Liver (tissue), 10 donors: ENCODE measurements at places on chromosomes 6 and 20. TPM values are rescaled to one million over a fixed set of nuclear protein-coding genes. Genes with fewer than 3 reads are reported as not detected.

TEAD3 gene
- total RNA-seq: 5.8 TPM

- no peak for DNase-seq
- H3K27ac ChIP-seq: no peak overlapping the region
- no peak overlapping the region for H3K4me3 ChIP-seq
- H3K36me3 ChIP-seq: peaks cover 12% of the 10 kb centered on the region
Measured at GRCh38 chr20:17651760-17652388, 30.2 kb downstream of the RRBP1 start.

GRCh38 chr6:13463941-13464340 lies 23.5 kb downstream of the GFOD1 start:
- no peaks in the 10 kb centered on the region for H3K27me3 ChIP-seq
- H3K4me3 ChIP-seq: no peak overlapping the region
- H3K36me3 ChIP-seq: no peaks in the 10 kb centered on the region
- no peak overlapping the region for H3K27ac ChIP-seq

- H3K27ac ChIP-seq: peak overlapping the region; percentile 90
- H3K4me3 ChIP-seq: peak overlapping the region; percentile 35
- H3K4me1 ChIP-seq: peaks cover 12% of the 10 kb centered on the region
- H3K36me3 ChIP-seq: no peaks in the 10 kb centered on the region
- peak; percentile 46 for DNase-seq
Measured at GRCh38 chr6:5085648-5086293, 630 bp downstream of the PPP1R3G start.

DNA sequence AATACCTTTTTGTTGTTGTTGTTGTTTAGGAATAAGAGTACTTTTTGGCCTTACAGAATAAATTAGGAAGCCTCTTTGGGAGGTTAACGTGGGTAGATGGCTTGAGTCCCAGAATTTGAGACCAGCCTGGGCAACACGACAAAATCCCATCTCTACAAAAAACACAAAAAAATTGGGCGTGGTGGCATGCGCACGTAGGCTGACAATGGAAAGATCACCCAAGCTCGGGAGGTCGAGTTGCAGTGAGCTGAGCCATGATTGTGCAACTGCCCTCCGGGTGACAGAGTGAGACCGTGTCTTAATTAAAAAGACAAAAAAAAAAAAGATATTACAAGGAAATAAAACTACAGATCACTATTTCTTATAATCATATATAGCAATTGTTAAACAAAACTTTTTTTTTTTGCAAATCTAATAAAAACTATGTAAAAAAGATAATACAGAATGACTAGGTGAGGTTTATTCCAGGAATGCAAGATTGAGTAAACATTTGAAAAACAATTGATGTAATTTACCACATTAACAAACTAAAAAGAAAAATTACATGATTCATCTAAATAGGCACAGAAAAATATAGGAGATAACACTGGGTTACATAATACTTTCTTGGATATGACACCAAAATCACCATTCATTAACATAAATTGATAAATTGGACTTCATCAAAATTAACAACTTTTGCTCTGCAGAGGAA lies 43.6 kb upstream of the ASCC3 start:
- H3K27ac ChIP-seq: no peak overlapping the region
- H3K36me3 ChIP-seq: no peaks in the 10 kb centered on the region
- DNase-seq: no peak
- no peaks in the 10 kb centered on the region for H3K4me1 ChIP-seq

DNA sequence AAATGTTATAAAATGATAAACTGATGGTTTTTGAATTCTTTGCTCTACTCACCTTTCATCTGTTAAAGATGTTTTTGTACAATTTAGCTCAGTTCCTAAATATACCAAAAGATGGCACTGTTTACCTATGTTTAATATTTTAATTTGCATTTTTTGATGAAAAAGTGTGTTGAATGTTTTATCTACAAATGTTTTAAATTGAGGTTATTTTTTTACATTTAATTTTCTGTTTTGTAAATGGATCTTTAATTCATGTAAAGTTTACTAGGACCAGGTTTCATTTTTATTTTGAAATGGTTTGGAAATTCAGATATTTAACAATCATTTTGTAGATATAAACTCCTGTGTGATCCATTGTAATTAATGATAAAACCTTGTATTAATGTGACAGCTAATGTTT lies 30.0 kb downstream of the CDKAL1 start:
- H3K4me1 ChIP-seq: no peaks in the 10 kb centered on the region
- no peak overlapping the region for H3K27ac ChIP-seq
- no peak for DNase-seq
- H3K27me3 ChIP-seq: no peaks in the 10 kb centered on the region
- H3K36me3 ChIP-seq: no peaks in the 10 kb centered on the region

DNA sequence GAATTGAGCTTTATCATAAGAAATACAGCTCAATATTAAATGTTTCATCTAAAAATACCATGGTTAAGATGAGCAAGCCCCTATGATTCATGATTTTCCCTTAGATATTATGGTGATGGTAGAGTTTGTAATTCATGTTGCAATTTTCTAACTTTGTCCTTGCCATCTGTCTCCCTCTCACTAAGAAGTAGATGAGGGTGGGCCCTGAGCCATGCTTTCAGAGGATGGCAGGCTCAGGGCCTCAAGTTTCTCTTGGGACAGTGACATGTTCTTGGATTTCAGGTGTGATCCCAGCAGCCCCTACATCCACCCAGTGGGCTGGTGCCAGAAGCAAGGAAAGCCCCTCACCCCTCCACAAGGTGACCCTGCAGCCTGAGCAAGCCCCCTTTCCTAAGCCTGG lies 25.6 kb downstream of the L3MBTL1 start:
- peaks cover 2% of the 10 kb centered on the region for H3K4me1 ChIP-seq
- no peak overlapping the region for H3K27ac ChIP-seq
- no peaks in the 10 kb centered on the region for H3K36me3 ChIP-seq
- H3K4me3 ChIP-seq: no peak overlapping the region
- H3K27me3 ChIP-seq: no peaks in the 10 kb centered on the region
- DNase-seq: no peak

DNA sequence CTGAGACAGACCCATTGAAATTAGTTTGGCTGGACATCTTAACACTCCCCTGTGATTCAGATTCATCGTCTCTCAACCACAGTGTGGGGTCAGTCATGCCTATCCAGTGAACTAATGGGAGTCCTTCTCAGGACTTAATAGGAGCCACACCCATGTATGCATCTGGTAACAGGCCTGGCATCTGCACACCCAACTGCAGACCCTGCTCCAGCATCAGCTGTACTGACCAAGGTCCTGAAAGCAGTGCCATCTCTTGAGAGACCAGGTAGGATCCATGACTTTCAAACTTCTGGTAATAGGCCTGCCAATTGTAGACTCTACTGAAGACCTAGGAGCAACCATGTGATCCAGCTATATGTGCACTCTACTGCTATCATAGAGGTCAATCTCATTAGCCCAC lies 363.6 kb upstream of the POU3F2 start:
- H3K4me3 ChIP-seq: no peak overlapping the region
- DNase-seq: no peak
- H3K36me3 ChIP-seq: no peaks in the 10 kb centered on the region
- no peak overlapping the region for H3K27ac ChIP-seq
- no peaks in the 10 kb centered on the region for H3K4me1 ChIP-seq
- H3K27me3 ChIP-seq: no peaks in the 10 kb centered on the region
